ENCODE measurements at places on chromosomes 6 and 20.
A peak's percentile ranks its signal among the peaks of the same experiment; 100 is the strongest.

- DNase-seq, result no peak
Measured at GRCh38 chr20:47389867-47390347, 33.4 kb upstream of the ZMYND8 start.

DNA sequence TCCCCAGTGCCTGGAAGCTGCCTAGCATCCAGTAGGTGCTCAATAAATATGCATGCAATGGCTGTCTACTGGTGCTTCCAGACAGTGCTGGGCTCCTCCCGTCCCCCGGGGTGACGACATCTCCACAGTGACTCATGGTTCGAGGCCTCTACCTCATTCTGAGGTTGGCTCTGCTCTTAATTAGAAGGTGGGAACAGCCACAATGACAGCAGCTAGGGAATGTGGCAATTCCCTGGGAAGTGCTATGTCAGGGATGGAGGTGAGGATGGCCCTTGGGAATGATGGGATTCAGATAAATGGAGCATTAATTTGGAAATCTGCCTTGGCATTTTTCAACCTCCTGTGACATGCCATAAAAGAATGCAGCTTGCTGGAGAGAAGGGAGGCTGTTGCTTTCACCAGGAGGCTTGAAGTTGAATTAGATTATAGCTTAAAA is 43.5 kb upstream of the NFATC2 start:
- DNase-seq, result no peak

GRCh38 chr20:63830841-63831588 is at the start of gene ZBTB46:
Gene ZBTB46, minus strand, starts transcription at chr20:63831264. Its CDS starts 40,507 bp downstream, at chr20:63790757.
- peak; percentile 60 for DNase-seq

DNA sequence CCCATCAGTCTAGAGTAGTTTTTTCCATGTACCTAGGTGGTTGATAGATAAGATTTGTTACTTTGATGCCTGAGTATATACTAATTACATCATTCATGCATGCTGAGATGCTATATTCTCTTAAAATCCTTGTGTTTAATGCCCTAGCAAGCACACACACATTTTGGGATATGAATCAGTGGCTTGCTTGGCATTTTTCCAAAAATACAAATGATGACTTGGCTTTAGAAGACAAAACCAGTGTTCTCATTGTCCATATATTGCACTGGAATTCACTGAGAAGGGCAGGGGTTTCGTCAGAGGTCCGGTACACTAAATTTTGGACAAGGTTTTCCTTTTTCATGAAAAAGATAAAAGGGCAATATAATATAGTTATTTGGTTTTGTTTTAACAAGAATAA is 24.9 kb downstream of the GTPBP2 start:
- no peak for DNase-seq

DNA sequence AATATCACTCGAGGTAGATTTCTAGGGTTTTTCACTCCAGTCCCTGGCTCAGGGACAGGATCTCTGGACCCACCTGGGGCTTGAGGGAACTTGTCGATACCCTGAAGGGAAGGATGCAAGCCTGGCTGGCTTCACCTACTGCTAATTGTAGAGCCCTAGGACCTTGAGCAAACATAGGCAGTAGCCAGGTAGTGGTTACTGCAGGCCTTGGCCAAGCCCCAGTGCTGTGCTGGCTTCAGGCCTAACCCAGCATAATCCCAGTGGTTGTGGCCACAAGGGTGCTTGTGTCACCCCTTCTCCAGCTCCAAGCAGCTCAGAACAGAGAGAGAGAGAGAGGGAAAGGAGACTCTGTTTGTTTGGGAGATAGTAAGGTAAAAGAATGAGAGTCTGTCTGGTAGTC is 5.8 kb upstream of the MCM9 start:
- no peak for DNase-seq

DNA sequence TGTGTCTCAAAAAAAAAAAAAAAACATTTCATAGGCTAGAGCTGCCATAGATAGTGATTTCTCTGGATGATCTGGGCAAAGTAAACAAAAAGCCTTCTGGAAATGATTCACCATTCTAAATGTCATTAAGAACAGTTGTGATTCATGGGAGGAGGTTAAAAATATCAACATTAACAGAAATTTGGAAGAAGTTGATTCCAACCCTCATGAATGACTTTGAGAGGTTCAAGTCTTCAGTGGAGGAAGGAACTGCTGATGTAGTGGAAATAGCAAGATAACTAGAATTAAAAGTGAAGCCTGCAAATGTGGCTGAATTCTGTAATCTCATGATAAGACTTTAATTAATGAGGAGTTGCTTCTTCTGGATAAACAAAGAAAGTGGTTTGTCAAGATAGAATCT is 26.8 kb upstream of the MMP24 start:
- DNase-seq, result no peak

- no peak for DNase-seq
Measured at GRCh38 chr6:73923905-73924485, 228.0 kb downstream of the CD109 start.

- DNase-seq, result peak; percentile 33
Measured at GRCh38 chr6:20705741-20706140, 171.5 kb downstream of the CDKAL1 start.

- DNase-seq, result no peak
Measured at GRCh38 chr20:50472693-50473664, 37.2 kb upstream of the PTPN1 start.

- no peak for DNase-seq
Measured at GRCh38 chr20:4813076-4813862, 91.6 kb downstream of the PRND start.

- no peak for DNase-seq
Measured at GRCh38 chr20:41139227-41140093, 2.1 kb downstream of the PLCG1 start.

DNA sequence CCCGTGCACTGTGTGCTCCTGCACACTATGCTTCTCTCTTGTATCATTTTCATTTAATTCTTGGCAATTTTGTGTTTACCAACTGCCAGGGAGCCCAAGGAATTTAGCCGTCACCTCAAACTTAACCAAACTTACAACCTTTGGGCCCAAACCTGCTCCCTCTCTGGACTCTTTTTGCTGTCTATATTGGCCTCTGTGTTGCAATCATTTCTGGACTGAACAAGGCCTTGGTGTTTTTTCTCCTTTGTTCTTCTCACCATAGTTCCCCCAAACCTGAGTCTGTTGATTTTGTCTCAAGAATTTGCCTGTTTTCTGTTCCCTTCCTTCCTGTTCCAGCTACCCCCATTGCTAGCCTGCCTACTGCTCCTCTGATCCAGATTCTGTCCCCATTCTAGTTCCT is 19.2 kb downstream of the DCBLD1 start:
- DNase-seq, result no peak

DNA sequence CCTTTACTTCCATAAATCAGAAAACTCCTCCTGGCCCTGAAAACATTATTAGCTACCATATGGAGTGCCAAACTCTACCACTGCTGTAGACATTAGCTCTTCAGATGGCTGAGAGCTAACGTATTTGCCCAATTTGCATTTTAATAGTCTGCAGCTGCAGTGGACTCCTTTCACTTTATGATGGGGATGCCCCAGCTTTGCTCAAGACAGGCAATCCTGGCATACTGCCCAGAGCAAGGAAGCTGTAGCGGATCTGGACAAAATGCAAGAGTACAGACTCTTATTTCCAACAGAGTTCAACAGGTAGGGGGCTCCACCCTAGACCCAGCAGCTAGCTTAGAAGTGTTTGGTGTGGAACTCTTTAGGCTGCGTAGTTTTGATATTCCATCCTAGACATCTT is 246.7 kb downstream of the FOXC1 start:
- DNase-seq, result peak; percentile 70

DNA sequence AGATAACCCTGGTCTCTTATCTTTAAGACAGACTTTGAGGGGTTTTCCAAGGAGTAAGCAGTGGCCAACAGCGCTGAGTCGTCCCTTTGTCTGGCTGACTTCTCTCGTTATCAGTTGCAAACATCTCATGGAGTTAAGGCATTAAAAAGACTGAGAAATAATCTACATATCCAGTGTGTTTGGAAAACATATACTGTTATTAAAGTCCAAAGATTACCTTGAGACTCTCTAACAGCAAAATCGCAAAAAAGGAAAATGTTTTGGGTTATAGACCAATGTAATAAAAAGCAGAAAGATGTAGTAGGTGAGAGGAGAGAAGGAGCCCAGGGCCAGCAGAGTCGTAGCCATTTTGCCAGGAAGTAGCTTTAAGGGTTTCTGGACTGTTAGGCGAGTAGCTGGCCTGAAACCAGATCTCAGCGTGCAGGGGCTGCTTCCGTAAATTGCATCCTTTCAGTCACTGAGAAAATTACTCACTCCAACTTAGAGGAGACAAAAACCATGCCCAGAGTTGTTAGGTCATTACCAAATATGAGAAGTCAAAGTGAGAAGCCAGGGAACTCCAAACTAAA is 24.6 kb downstream of the MYLK4 start:
- no peak for DNase-seq

DNA sequence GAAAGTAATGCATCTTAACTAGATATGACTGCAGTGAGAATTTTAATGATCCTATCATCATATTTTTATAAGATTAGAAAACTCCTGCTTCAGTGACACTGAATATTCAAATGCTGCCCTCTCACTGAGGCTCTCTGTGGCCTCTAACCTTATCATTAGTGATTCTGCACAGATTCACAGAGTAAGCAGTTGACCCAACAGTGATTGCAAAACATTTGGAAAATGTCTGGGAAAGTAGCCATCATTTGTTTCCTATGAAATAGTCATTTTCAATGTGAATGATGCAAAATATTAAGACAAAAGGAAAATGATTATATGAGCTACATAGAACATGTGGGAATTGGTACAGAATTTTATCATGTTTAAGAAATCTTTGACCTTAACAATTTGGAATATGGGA is 210.3 kb downstream of the TBX18 start:
- no peak for DNase-seq

- DNase-seq, result no peak
Measured at GRCh38 chr6:5046430-5046829, 38.7 kb upstream of the PPP1R3G start.

- DNase-seq, result no peak
Measured at GRCh38 chr6:119160911-119161310, 82.4 kb upstream of the FAM184A start.

- DNase-seq, result no peak
Measured at GRCh38 chr6:7087066-7087465, 20.7 kb upstream of the RREB1 start.

- DNase-seq, result no peak
Measured at GRCh38 chr6:3751077-3751729, at the start of gene PXDC1. Gene PXDC1, minus strand, starts transcription at chr6:3751713. Its CDS starts 182 bp downstream, at chr6:3751531.
